ENCODE measurements at places on chromosomes 1 and 21.

GRCh38 chr1:70134148-70134547, 71.2 kb downstream of the LRRC40 start:
- DNase-seq = no peak

DNA sequence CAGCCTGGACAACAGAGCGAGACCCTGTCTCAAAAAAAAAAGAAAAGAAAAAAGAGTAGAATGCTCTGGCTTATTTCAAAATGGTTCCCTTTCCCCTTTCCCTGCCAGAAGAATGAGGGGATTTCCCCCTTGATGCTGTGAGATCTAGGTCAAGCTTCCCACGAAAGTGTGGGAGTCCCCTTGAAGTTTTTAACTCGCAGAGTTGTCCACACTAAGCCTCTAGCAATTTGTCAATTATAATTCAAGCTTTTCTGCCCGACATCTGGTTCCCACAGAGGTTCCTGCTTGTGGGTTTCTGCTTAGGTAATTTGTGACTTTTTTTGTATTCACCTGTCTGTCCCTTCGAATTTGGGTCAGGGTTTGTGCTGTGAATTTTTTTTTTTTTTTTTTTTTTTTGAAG, 62.8 kb downstream of the ZFYVE9 start:
- DNase-seq = no peak

GRCh38 chr1:15804060-15804459, 3.4 kb downstream of the UQCRHL start:
- DNase-seq = no peak

DNA sequence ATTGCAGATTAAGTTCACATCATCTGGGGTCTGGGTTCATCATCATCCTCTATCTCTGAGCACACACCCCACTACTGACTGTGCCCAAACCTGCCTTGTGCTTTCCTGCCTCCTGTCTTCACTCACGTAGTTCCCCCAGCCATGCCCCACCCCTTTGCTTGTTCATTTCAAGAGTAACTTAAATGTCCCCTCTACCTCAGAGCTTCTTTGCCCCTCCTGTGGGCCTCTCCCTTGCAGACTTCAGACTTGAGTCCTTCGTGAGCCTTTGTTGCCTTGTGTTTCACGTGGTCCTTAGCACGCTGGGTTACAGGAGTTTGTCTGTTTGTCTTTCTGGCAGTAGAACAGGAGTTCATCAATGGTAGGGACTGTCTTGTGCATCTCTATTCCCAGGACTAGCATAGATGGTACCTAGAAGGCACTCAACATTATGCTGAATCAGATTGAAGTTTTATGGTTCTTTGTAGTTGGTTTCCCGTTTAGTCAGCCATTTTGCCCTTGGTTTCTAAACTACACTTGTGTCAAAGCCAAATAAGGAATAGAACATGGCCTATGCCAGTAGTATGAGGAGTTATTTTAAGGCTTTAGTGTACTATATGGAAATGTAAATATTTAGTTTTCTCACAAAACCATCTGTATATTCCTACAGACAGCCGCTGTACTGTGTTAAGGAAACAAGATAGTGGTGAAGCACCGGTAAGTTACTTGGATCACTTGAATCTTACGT, 86.2 kb downstream of the TTC3 start:
- no peak for DNase-seq

DNA sequence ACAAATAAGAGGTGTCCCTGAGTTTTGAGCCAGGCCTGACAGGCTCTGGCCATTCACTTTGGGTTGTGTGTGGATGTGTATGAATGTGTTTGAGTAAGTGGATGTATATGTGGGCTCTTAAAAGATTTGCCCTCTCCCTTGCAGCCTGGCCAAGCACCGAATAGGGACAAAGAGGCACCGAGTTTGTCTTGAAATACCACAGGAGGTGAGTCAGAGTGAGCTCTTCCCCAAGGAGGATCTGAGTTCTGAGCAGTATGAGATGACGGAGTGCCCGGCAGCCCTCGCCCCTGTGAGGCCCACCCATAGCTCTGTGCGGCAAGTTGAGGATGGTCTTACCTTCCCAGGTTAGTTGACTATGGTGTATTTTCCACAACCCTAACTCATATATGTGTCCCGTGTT, 19.0 kb downstream of the KDM4A start:
- DNase-seq = no peak

DNA sequence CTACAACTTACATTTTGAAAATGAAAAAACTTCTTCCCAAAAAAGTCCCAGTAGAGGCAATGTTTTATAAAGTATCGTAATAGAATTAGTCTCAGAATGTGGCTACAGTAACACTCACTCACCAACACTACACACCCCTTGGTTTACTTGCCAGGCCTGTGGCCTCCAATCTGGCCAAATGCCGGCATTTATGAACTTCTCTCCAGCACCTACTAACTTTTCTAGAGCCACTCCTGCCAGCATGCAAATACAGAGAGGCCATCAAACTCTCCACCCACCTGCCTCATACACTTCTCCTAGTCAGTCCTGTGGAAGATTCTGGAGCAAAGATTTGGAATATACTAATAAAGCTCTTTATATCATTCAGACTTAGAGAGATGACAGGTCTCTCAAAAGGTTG, 32.3 kb downstream of the STPG1 start:
- no peak for DNase-seq

GRCh38 chr1:31654474-31654776, 9.7 kb upstream of the PEF1 start:
- DNase-seq = no peak

DNA sequence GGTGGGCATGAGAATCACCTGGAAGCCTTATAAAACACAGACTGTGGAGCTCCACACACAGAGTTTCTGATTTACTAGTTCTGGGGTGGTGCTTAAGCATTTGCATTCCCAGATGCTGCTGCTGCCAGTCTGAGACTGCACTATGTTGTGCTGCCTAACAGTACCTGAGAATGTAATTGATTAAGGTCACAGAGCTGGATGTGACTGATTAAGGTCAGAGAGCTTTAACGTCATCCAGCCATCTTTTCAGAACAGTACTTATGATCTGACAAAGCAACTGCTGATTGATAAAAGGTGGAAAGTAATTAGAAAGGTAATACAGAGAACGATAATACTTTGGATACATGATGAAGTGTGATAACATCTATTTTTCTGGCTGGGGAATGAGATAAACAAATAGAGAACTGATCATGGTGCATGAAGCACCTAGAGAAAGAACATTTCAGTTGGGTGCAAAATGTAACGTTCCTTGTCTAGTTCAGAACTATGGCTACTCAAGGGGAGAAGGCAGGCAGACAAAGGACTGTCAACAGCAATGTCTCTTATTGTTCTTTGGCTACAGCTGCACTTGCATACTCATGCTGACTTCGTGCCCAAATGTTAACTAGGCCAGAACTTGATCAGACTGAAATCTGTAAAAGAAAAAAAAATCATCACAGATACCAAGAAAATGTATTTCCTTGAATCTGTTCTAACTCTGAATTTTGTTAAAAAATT, 3.7 kb upstream of the UCK2 start:
- DNase-seq = no peak
